ENCODE measurements at places on chromosomes 2 and 18.

DNA sequence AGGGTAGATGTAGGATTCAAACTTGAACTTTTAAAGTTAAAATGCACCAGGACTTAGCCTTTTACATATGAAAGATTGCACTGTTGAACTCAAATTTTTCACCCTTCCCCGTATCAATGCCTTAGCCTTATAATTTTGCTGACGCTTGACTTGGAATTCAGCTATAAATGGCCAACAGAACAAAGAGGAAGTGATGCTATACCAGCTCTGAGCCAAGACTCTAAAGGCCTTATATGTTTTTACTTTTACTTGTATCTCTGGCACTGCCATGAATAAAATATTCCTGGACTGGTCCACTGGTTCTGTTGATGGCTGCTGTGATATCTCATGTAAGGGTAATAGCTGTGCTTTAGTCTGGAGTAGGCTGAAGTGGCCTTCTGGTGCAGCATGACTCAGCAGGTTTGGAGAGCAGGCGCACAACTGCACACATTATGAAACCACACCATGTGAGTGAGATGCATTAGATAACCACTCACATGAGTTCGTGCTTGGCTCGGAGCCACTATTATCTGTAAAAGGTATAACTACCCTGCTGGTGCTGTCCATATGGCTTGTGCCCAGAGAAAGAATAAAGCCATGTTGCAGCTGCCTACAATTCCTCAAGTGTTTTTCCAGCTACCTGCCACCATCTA is 8.4 kb upstream of the IER3IP1 start:
- DNase-seq: no peak

GRCh38 chr2:50514901-50515300 is 517.0 kb downstream of the NRXN1 start:
- no peak for DNase-seq

DNA sequence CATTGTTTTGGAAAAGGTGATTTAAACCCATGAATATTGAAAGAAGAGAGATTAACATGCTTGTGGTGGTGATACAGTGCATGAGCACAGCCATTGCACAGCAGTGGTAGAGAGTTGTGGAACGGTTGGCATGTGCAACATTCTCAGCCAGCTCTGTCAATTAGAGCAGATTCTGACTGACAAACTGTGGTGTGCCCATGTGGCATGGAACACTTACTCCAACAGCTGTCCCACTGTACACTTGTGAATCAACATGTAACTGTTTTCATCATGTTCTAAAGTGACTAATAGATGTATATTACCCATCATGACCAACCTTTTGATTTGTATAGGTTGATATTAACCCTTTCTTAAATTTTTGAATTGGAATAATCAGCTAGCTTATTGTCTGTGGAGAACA is 55.6 kb downstream of the PKP4 start:
- DNase-seq: no peak

DNA sequence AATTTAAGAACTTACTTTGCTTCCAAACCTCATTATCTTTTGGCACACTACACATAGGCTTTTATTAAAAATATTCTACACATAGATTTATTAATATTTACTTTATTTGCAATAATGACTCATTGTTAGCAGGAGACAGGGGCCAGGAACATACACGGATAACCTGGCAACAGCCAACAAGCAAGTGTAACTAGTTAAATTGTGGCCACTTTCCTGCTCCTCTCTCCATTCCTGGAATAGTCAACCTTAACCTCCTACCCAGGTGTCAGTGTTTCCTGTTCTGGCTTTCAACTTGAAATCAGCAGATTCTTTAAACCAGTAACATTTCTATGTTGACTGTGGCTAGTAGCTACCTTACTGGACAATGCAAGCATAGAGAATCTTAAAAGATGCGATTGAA is 26.5 kb downstream of the ACVR1 start:
- DNase-seq: no peak

- DNase-seq: no peak
Measured at GRCh38 chr18:46097431-46097800, 680 bp downstream of the ATP5F1A start.

DNA sequence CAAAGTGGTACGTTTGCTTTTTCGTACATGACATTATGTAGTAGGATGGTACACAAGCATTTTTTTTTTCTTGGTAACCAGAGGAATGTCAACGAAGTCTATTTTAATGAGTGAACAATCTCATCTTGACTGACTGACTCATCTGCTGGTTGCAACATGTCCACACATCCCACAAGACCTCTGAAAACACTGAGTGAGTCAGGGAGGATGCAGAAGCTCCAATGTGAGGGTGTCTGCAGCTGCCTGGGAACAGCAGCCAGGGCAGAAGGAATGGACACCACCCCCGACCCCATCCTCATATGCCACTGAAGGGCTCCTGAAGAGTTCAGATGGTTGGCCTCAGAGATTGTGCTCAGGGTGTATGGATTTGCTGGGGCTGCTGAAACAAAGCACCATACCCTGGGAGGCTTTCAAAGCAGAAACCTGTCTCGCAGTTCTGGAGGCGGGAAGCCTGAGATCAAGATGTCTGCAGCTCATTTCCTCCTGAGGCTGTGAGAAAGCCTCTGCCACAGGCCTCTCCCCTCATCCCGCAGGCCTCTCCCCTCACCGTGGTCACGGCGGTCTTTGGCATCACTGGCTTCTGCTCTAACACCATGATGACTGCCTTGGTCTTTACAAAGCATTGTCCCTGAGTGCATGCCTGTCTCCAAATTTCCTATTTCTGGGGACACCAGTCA is 124.6 kb downstream of the LRATD1 start:
- no peak for DNase-seq

DNA sequence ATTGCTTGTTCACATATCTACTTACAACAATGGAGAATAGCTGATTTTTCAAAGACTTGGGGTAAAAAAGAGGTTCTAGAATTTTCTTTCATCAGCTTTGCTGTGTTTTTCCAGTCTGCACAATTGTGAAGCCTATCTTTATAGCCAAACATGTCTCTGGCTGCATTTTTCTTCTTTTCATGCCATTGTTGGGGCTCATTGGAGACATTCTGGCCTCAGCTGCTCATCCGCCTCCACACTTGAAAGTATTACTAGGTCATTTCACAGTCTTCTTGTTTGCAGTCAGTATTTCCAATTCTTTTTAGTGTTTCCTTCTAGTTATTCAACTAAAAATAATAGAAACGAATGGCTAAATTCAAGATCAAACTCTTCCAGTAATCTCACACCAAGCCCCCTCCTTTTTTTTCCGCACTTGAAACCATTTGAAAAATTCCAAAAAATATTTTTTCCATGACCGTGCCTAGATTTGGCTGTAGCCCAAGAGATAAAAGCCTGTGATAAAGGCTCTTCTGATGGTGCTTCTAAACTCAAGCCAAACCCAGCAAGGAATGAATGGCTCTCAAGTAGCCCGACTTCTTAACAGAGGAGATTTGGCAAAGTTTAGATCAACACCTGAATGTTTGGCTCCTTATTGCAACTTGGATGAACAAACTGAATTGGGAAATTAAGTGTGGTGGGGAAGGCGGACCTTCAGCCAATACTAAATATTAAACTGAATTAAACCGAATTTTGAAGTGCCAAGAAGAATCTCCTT is 103.4 kb downstream of the NRP2 start:
- DNase-seq: no peak

DNA sequence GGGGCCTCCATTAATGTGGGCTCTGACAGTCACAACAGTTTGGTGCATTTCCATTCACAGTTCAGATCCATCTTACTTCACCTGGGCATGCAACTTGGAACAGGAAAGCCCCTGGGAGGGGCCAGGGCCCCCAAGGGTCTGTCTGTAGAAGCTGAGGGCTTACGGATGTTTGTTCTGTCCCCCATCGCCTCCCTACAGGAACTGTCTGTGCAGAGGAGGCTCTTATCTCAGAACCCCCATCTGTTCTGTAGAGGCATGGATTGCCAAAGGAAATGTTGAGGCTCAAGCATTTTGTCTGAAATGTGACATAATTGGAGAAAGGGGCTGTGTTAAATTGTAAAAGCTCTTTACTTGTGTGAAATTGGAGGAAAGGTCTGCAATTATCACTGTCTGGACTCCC is 334.3 kb downstream of the CLIP4 start:
- DNase-seq: no peak

DNA sequence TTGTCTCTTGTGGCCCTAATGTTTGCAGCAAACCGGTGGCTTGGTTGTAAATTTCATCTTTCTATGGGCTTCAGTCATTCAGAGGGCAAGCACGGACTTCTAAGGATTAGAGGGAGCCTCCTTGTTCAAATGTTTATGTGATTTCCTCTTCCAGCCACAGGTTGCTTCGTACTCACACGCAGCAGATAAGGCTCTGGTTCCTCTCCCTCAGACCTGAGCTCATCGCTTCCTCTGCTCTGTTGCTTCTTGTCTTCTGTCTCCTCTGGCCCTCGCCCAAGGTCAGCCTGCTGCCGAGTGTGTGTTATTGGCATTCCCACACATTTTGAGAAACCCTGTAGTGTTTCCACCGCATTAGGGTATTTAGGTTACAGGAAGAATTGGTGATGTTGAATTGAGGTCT is 44.0 kb downstream of the MYL12B start:
- DNase-seq: no peak

DNA sequence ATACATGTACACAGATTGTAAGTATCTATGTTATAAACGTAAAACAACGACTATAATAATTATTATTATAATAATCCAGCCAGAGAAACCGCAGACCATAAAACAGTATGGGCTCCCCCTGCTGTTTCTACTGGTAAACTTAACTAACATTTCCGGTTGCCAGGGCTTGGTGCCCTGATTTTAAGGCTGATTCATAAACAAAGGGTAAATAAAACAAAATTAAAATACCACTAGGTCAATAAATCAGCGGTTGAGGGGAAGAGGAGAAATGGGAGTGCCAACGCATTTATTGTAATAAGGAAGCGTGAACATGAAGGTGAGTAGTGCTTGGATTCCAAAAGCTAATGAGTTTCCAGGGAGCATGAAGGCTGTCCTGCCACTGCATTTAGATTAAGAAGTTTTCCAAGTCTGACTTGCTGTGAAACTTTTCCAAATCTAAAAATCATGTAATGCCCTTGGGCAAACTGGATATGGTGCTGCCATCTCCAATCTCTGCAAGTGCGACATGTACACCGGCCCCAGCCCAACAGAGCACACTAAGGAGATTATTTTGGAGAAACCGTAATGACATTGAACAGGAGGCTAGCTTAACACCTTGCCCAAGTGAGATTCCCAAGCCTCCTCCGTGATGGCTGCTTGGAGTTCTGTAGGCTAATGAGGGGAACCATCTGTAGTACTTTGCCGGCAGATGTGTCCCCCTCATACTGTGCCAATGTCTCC is 50.7 kb upstream of the HNRNPA3 start:
- DNase-seq: no peak

Data from SK-N-MC (cell line).